ENCODE measurements at places on chromosomes 13 and 19. TPM values are rescaled to one million over a fixed set of nuclear protein-coding genes. Genes with fewer than 3 reads are reported as not detected.

Gene GIPC3
- total RNA-seq: 2.4 TPM

- no peak for DNase-seq
Measured at GRCh38 chr19:28103921-28104320, 1109.0 kb downstream of the UQCRFS1 start.

DNA sequence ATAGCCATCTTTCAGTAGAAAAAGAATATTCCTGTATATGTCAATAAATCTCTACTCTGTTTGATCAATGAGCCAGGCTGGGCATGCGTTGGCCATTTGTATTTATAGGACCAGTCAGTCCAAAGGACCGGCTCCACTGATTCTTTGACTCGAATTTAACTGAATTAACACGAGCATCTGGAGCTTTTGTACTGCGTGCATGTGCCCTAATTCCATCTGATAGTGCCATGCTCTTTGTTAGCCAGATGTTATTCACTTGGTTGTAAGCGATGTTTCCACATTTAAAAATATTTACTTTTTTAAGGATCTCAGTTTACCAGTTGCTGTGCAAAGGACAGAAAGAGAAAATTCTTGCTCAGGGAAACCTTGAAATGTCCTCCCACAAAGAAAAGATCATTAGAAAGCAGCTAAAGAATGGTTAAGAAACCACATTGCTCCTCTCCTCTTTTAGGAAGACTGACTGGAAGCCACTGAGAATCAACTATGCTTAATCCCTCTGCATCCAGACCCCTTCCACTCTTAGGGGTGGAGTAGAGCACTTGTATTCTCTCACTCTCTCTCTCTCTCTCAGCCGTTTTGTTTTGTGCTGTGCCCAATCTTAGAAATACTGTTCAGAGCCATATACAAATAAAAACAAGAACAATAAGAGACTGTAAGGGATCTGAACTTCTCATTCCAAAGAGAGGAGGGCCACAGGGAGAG lies 165.8 kb downstream of the DCLK1 start:
- no peak for DNase-seq

Gene NXNL1
- total RNA-seq: not detected
